ENCODE measurements at places on chromosomes 7 and 10.

DNA sequence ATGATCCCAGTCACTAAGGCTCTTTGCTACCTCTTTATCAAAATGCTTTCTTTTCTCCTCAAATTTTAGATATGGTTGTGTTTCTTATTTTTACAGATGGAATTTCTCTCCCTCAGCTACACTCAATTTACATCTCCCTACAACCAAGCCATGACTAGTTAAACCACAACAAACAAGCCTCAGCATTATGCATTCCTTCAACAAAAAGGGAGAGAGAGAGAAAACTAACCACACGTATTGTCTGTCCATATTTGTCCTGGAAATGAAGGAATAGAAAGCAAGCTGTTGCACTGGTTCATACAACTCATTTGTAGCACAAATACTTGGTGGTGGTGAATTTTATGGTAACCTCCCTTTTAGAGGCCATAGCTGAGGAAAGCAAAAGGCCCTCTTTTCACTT is 286.4 kb downstream of the AHR start:
- peak; percentile 39 for DNase-seq

DNA sequence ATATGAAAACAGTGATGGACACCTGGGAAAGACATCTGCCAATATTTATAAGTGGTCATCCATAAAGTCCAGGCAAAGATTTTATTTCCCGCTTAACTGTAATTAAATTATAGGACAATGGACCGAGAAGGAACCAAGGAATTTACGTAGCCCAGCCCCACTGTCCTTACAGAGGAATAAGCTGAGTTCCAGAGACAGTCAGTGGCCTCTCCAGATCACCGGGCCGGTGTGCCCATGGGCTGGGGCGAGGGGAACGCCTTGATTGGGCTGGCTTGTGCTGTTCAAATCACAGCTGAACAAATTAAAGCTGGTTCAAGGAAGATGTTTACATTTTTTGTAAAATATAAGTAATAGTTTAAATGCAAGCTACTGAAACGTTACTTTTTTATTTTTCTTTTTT is 40.7 kb downstream of the PFKP start:
- DNase-seq: no peak

- DNase-seq: no peak
These were observed 27.8 kb downstream of the AFAP1L2 start for GRCh38 chr10:114376523-114376922.

- no peak for DNase-seq
These were observed 179.2 kb downstream of the EBF3 start for GRCh38 chr10:129784891-129785290.

GRCh38 chr7:116793795-116794340 is 68.5 kb upstream of the CAPZA2 start:
- DNase-seq: no peak

GRCh38 chr7:23685731-23686130 is 5.7 kb downstream of the FAM221A start:
- no peak for DNase-seq

Data from kidney tubule cell (primary cell).